ENCODE measurements at places on chromosomes 5 and 9.

- DNase-seq: peak; percentile 74
Measured at GRCh38 chr5:149268928-149269557, 2.6 kb upstream of the AFAP1L1 start.

- DNase-seq: no peak
Measured at GRCh38 chr9:120775859-120776258, 17.4 kb downstream of the FBXW2 start.

DNA sequence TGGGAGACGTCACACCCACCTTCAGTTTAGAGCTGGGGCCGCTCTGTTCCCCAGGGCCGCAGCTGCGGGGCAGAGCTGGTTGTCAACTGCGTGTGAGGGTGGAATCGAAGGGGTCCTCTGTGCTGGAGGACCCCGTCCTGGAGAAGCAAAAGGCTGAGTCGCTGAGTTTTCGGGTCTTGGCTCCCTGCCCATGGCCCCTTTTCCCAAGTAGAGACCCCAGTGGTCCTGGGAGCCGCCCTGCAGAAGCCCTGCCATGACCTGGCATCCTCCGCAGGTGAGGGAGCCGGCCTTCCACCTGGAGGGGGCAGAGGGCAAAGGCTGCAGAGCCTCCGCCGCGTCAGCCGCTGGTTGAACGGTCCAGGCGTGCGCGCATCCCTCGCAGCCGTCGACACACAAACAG lies 90.4 kb upstream of the COL5A1 start:
- DNase-seq: no peak

GRCh38 chr5:156528673-156529072 lies 201.7 kb downstream of the SGCD start:
- no peak for DNase-seq

DNA sequence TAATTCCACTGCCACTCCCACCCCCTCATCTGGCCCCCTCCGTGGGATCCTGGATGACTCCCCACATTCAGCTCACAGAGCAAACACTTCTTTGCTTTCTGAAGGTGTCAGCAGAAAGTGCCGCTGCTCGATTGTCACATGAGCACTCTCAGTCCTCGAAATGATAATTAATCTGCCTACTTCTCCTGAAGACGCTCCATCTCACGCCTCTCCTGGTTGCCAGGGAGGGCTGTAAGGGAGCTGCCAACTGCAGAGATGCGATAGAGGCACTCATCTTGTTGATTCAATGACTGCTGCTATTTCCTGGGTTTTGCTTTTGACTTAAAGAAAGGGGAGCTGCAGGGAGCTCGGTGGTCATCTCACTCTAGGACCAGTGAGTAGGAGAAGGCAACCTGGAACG lies 206.5 kb downstream of the DAB2IP start:
- DNase-seq: no peak

GRCh38 chr9:977838-978830 lies 1.7 kb downstream of the DMRT3 start:
- no peak for DNase-seq

DNA sequence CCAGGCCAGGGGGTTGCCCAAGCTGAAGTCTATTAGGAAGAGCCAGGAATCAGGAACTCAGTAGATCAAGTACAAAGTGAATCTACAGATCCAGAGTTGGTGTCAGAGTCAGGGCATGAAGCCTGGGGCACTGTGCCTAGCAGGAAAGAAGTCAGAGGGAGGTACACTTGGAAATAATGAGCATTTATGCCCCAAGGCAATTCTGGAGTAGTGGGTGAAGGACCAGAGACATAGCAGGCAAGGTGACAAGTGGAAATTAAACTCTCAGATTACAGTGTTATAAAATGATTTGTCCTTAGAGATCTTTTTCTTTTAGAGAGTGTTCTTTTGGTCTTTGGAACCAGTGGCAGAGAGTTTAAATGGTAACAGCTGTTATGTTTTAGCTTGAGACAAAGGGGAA lies 138.0 kb downstream of the ADAMTSL1 start:
- no peak for DNase-seq

DNA sequence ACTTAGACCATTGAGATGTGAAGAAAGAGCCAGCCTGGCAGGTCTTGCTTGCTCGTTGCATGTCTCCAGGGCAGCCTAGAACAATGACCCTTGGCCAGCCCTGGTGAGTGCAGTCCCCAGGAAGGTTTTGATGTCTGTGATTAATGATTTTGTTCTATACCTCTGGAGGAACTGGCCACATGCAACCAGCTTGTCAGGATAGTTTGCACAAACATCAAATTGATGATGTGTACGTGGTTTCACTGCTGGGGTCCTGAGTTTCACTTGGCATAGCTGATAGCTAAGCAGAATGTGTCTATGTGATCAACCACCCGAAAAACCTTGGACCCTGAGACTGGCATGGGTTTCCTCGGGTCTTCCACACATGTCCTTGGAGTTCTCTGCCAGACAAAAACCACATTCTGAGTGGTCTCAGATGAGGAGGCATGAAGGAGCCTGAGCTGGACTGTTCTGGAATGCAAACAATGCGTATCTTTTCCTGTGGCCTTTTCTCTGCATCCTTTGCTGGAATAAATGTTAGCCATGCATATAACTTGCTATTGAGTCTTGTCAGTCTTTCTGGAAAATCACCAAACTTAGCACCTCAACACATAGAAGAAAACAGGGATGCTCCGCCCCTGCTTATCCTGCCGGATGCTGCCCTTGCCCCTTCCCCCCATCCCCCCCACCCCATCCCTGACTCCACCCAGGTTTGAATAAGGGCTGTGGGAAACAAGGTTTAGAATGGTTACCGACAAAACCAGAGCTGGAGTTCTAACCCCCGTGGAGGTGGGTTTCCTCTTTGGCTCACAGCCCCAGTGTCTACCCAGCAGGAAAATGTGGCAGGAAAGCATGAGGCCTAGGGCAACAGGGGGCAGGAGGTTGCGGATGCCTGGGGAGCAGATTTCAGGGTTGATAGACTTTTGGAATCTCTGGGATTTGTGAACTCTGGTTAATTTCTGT lies 50.1 kb upstream of the ANKRD33B start:
- no peak for DNase-seq

DNA sequence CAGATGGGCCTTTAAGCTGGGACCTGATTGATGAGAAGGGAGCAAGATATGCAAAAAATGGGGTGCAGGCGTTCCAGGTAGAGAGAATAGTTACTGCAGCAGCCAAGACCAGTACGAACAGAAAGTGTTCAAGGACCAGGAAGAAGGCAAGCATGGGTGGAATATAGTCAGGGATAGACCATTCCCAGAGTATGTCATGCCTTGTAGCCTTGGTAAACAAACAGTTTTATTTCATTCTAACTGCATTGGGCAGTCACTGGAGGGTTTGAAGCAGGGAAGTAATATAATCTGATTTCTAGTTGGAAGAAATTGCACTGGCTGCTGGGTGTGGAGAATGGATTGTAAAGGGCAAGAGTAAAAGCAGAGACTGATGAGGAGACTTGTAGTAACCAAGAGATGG lies 30.5 kb upstream of the IL13 start:
- DNase-seq: no peak

GRCh38 chr5:36457511-36458270 lies 148.7 kb upstream of the SLC1A3 start:
- DNase-seq: no peak

DNA sequence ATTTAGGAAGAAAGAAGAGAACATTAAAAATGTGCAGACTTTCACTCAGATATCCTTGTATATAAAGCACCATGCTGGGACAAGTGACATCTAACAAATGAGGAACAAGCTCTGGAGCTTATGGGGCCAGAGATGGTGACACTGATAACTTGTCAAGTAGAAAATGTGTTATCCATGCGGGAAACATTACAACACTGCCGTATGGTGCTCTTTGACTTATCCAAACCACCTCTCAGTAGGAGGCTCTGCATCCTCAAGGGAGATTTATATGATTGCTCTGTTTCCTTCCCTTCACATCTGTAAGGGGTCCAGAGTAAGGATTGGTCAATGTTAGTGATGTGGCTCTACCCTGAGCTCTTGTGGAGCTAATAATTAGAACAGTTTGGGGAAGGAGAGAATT lies 23.5 kb downstream of the KCTD16 start:
- no peak for DNase-seq

DNA sequence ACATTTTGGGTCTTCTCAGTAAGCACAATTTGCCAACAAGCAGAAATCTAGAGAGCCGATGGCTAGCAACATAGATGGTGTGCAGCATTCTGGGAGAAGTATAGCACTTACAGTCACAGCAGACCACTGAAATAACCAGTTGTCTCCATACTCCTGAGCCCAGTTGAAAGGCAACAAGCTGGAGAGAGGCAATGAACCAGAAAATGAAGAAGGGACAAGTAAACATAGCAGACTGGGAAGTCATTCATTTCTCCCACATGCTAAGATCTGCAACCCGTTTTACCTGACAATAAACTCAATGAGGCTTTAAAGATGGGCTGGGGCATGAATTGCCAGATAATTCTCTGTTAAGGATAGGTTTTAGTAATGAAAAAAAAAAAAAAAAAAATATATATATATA lies 575.6 kb upstream of the GRAMD2B start:
- no peak for DNase-seq

DNA sequence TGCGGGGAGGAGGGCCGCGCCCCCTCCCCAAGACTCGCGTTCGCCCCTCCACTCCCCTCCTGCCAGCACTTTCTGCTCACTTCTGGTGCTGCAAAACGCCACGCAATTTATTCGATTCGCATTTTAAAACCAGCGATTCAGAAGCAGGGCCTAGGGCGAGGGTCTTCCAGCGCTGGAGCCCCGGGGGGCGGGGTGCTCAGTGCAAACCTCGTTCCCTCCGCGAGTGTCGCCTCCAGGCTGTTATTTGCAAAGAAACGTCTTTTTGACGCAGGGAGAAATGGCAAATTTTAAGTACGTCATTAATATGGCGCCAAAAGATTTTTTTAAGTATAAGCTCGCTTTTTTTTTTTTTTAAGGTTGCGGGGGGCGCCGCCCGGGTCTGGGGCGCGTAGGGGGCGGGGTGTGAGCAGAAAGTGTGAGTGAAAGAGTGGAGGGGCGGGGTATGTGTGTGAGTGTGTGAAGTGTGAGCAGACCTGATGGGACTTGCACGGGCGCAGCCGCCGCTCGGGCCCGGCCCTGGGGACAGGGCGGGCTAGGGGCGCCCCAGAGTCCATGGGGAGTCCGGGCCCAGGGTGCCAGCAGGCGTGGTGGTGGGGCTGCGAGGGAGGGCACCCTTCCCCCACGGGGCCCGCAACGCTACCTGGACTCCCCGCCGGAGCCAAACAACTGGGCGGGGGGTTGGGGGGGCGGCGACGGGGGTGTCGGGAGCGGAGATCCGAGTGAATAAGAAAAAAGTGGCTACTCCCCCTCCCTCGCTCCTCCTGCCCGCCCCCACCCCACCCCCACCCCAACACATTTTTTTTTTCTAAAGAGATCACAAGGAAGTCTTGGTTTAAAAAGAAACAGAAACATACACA lies at the start of gene JADE2:
JADE2 (plus strand) TSS at position 845 of the 857 bp plus-strand sequence. CDS start 10,188 bp downstream, outside the sequence.
- DNase-seq: peak; percentile 93

GRCh38 chr9:89052470-89053097 lies 61.3 kb downstream of the S1PR3 start:
- no peak for DNase-seq

GRCh38 chr5:135543485-135544304 lies 7.9 kb upstream of the NEUROG1 start:
- DNase-seq: no peak

- DNase-seq: no peak
Measured at GRCh38 chr5:151964471-151964870, 39.8 kb upstream of the GLRA1 start.

GRCh38 chr9:130497139-130497538 lies 52.4 kb downstream of the ASS1 start:
- DNase-seq: no peak

GRCh38 chr9:121827251-121827967 lies 176.0 kb downstream of the DAB2IP start:
- DNase-seq: no peak

DNA sequence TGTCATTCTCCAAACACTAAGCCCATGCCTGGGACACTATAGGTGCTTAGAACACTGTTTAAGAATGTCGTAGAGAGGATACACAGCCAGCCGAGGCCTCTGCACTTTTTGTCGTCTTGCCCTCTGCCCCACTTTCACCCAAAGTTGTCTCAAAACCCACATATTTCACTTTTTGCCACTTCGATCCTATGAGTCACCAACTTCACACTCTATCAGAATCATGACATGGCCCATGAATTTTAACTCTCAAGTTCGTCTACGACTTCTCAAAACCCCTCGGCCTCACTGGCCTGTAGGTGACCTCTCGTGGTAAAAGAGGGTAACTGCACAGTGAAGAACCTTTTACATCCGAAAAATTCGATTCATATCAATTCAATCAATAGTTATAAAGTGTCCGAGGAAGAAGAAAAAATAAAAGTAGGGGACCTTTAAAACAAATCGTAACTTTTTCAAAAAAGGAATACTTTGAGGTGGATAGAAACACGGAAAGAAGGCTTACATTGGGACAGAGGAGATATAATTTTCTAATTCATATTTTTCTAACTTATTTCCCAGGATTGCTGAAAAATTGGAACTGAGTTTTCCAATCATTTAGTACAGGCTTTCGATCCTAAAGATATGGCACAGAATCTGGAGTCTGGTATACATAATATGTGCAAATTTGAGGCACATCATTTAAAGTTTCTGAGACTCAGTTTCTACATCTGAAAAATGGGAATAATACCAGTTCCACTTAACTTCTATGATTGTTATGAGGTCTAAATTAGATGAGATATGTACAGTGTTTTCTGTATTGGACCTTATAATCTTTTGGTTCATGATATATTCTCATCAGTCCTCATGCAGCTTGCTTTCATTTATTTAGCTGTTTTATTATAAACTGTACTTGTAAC lies 122.6 kb downstream of the APBA1 start:
- peak; percentile 41 for DNase-seq

- no peak for DNase-seq
Measured at GRCh38 chr5:27706832-27707231, 668.4 kb upstream of the CDH9 start.

- no peak for DNase-seq
Measured at GRCh38 chr9:13970018-13970417, 343.9 kb downstream of the NFIB start.

DNA sequence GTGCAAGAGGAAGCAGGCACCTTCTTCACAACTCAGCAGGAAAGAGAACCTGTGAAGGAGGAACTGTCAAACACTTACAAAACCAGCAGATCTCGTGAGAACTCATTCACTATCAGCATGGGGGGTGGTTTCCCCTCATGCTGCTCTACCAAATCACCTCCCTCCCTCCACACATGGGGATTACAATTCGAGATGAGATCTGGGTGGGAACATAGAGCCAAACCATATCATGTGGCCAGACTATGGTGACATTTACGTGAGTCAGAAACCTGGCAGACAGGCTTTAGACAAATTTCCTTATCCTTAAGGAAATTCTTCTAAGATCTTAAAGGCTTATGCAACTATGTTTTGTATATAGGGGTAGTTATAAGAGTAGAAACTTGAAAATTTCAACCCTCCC lies 8.7 kb upstream of the AOPEP start:
- DNase-seq: no peak

GRCh38 chr9:70156729-70157128 lies 102.0 kb upstream of the SMC5 start:
- no peak for DNase-seq

- DNase-seq: no peak
Measured at GRCh38 chr5:65512170-65512937, 30.6 kb upstream of the ADAMTS6 start.

DNA sequence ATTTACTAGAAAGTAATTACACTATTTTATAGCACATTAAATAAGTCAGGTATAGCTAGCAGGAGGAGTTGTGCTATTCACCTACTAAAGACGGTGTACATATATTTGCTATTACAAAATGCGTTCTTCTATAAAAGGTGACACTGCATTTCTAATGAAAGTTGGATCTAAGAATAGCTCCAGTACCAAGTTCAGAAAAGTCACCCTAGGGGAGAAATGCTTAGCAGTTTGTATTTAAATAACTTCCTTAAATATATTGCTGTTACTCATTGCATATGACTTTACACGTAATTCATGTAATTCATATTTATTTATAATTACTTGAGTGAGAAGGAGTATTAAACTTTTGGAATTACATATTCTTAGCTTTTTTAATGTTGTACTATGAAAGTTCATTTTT lies 7.0 kb upstream of the SUB1 start:
- no peak for DNase-seq

Data from hematopoietic multipotent progenitor cell (in vitro differentiated cells).